ENCODE measurements at places on chromosomes 13 and 19.

DNA sequence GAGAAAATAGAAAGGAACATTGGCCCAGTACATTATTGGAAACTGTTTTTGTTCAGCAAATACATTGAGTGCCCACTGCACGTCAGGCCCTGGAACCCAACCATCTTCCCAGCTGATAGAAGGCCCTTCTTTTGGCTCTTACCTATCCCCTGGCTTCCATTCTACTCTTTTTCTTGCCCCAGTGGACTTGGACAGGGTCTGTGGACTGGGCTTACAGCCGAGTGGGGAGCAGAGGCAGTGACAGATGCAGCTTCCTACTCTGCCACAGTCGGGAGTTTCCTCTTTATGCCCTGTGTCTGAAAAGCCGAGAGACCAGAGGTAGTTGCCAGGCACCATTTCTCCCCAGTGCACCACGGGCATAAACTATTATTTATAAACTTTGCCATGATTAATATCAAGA is 70.4 kb downstream of the ARHGAP35 start:
- no peak for DNase-seq

DNA sequence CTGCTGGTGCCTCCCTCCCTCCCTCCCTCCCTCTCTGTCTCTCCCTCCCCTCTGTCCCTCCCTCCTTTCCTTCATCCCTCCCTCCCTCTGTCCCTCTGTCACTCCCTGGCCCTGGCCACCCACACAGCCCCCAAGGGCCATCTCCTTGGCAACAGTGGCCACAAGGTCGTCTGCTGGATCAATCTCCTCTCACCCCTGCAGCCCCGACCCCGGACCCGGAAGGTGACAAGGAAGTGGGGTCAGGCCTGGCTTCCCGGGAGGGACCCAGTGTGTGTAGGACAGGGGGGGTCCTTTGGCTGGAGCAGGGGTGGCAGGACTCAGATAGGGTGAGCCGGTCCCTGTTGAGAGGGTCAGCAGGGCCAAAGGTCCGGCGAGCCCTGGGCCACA is 21.9 kb upstream of the TCF3 start:
- DNase-seq: no peak

DNA sequence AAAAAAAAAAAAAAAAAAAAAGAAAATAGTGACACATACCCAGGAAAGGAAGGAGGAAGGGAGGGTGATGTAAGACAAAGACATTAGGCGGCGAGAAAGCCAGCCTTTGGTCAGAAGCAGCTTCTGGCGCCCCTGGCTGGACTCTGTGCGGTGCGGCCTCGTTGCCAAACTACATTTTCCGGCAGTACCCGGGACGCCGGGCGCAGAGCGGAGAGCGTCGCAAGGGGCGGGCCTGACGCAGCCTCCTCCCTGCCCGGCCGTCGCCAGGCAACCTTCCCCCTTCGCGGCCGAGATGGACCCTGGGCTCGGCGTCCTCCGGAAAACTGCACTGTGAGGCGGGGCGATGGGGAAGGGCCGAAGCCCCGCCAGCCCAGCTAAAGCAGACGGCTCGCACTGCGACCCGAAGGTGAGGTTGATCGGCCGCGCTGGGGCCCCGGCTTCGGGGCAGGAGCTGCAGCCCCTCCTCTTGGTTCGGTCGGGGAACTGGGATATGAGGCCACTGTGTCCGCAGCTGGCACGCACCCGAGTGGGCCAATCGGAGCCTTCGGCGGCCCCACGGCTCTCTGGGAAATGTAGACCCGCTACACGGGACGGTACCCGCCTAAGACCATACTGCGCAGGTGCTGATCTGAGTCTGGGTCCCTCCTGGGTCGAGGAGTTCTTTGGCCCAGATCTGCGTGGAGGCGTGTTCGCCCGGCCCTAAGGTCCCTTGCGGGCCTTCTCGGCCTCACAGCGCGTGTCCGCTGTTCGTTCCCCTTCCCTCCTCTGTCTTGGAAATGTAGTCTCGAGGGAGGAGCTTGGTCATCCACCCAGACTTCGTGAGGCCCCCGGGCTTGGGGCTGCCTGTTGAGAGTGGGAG is 2.3 kb upstream of the MZF1 start:
- no peak for DNase-seq

DNA sequence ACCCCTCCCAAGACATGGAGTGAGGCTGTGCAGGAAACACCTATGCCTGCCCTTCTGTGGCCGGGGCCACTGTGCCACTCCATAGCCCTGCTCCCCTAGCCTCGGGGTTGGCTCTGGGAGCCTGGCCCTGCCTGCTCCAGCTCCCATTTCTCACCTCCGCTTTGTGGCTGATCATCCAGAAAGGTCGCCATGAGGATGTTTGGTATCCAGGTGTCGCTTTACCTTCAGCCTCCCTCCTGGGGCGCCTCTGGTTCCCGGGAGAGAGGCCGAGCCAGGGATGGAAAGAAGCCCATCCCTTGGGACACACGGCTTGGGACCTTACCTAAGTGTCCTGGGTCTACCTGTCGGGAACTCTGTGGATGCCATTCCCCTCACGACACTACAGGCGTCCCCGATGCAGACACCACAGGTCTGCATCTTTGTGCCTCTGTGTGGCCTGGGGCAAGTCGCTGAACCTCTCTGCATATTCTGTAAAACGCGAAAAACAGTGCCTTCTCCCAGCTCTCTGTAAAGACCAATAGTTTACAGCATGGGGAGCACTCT is 3.4 kb upstream of the MCF2L start:
- DNase-seq: no peak

- no peak for DNase-seq
These were observed 435.6 kb upstream of the SLITRK5 start for GRCh38 chr13:87235621-87236020.

GRCh38 chr13:66205807-66206206 is 1024.3 kb downstream of the PCDH9 start:
- no peak for DNase-seq
